ENCODE measurements at places on chromosomes 7 and 10. TPM values are rescaled to one million over a fixed set of nuclear protein-coding genes. Genes with fewer than 3 reads are reported as not detected.
A peak's percentile ranks its signal among the peaks of the same experiment; 100 is the strongest.

DNA sequence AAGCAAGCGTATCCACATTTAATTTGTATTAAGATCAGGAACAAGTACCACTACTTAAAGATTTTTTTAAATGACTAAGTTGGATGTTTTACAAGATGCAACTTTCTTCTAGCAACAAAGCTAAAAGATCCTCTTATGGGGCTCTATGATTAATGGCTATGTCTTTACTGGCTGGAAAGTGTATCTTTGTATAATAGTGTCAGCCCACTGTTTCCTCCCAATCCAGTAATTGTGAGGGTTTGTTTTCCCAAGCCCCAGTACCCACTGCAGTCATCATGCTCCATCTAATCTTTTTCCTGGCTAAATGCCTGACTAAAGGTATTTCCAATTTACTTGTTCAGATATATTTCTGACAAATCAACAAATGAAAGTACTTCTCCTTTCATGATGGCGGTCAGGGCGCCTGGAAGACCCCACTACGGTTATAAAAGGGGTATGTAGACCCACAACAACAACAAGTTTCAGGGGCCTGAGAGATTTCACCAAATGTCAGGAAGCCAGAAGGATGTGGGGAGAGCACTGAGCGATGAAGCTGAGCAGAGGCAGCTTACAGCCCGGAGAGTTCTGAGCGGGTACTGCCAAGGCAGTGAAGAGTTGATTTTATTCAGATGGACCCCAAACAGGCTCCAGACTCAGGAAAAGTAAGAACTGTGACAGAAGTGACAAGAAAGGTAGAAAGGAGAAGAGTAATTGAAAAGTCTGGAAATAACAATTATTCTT, 222.6 kb upstream of the KLF14 start:
- DNase-seq = no peak

Gene FAM131B
- total RNA-seq = 1.1 TPM

DNA sequence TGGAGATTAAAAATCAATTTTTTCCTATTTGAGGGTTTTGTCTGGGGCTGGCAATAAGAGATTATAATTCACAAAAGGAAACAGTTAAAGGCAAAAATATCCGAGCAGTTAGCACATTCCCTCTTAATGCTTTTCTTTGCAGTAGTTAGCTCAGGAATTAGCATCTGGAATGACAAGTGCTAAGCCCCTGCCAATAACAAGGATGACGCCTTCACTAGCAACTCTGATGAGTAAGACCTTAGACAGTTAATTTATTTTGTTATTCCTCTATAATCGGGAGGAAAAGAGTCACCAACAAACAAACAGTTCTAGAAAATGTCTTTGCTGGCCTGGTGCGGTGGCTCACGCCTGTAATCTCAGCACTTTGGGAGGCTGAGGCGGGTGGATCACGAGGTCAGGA, 151.3 kb downstream of the TRIL start:
- no peak for DNase-seq

GRCh38 chr10:78619115-78619851, 449.5 kb upstream of the ZMIZ1 start:
- no peak for DNase-seq

GRCh38 chr7:150939052-150939451, 39.1 kb downstream of the KCNH2 start:
- peak; percentile 5 for DNase-seq

GRCh38 chr10:116845823-116846222, 3.5 kb upstream of the ENO4 start:
- DNase-seq = no peak

Gene PHF14
- 32.7 TPM for total RNA-seq

DNA sequence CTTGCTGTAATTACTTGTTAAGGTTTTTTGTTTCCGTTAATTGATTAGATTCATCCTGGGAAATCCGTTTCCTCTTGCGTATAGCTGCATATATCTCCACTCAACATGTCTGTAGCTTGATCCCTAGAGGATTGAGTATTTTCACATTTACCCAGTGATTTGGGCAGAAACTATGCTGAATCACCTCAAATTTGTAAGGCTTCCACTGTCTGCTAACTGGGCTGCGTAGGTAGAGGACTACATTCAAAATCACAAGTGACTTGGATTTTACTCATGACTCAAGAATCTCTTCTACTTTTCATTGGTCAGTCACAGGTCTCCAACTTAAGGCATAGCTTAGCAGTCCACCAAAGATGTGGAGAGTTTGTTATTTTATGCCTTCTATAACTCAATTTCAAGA, 141.8 kb downstream of the POLR1F start:
- no peak for DNase-seq

Gene MEOX2
- total RNA-seq = 38.2 TPM

DNA sequence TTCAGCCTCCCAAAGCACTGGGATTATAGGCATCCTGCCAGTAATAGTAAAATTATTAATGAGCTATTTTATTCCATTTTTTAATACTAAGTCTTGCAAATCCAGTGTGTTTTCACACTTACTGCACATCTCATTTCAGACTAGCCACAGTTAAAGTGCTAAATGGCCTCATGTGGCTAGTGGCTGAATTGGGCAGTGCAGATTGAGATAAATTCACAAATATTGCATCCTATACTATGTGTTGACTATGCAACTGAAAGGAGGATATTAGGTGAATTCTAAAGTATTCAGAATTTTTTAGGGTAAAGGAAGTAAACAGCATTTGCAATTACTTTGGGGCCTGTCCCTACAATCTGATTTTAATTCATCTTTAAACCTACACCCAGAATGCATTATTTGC, 10.2 kb downstream of the APBB1IP start:
- no peak for DNase-seq

Gene ELFN1
- 1.8 TPM for total RNA-seq

GRCh38 chr7:44307301-44307900, 18.0 kb downstream of the CAMK2B start:
- peak; percentile 42 for DNase-seq

- DNase-seq = no peak
These were observed 1.2 kb downstream of the HIPK2 start for GRCh38 chr7:139776486-139777132.

Gene EEPD1
- total RNA-seq = 10.4 TPM
